ENCODE measurements at places on chromosomes 12 and 14.

DNA sequence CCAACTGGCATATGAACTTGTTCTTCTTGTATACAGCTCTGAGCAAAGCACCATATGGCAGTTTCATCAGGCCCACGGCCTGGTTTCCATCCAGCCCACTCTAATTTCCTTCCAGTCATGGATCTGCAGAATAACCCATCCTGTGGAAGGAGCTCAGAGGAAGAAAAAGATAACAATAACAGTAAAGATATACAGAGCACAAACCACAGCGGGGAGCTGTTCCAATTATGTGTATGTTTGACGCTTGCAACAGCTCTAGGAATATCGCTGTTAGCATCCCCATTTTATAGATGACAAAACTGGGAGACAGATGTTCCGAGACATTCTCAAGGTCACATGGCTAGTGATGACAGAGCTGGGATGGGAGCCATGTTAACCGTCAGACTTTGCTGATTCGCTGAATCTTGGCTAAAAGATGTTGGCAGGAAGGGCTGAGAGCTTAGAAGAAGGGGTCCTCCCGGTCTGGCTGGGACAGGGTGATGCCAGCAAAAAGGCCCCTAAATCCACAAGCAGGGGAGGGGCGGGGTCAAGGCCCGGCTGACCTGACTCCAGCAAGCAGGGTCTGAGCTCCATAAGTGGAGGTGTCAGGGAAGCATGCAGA lies 34.4 kb upstream of the CIPC start:
- DNase-seq, result peak; percentile 77

- DNase-seq, result no peak
Observed at GRCh38 chr14:72444701-72445100, 449.2 kb downstream of the DPF3 start.

DNA sequence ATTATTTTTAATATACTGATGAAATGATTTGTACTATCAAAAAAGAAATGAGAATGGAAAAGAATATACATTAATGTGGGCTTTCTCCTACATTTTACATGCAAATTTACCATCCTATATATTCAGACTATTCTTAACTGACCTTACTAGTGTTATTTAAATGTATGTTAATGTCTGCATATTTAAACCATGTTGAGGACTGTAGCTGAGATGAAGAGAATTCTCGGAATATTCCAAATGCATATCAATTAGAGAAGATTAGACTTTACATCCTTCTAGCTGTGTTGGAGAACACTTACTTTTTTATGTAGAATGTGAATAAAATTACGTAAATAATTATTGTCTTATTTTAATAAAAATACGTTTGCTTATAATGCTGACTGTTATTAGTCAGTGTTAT lies 990.1 kb upstream of the LRFN5 start:
- DNase-seq, result no peak

GRCh38 chr12:55142669-55143565 lies 16.7 kb downstream of the OR9K2 start:
- peak; percentile 80 for DNase-seq

- DNase-seq, result no peak
Observed at GRCh38 chr14:96792591-96792990, 4.6 kb upstream of the VRK1 start.

GRCh38 chr14:69996216-69996615 lies 117.0 kb downstream of the SMOC1 start:
- DNase-seq, result peak; percentile 74
